PC-9 (cell line): ENCODE measurements at places on chromosomes 2 and 18. TPM values are rescaled to one million over a fixed set of nuclear protein-coding genes. Genes with fewer than 3 reads are reported as not detected.

Gene LHCGR
- total RNA-seq: not detected in 2 replicates

Gene ANKRD30B
- not detected in 2 replicates for total RNA-seq

Gene PROKR1
- not detected in 2 replicates for total RNA-seq

Gene DLX2
- 0.65 and 0.76 TPM in 2 replicates for total RNA-seq

Gene SCN3A
- total RNA-seq: not detected in 2 replicates

Gene GBX2
- total RNA-seq: not detected in 2 replicates

Gene ALPG
- 0.76 and 1.2 TPM in 2 replicates for total RNA-seq

Gene RAPGEF4
- 0.53 TPM in 1 of 2 replicates, not detected in the other for total RNA-seq

Gene SERPINB12
- not detected in 2 replicates for total RNA-seq

Gene GALNT13
- 3.6 and 4.0 TPM in 2 replicates for total RNA-seq

Gene SCLY
- total RNA-seq: 33.9 and 40.0 TPM in 2 replicates

Gene LYPD1
- 5.1 and 10.3 TPM in 2 replicates for total RNA-seq

Gene DPP4
- 0.35 and 0.48 TPM in 2 replicates for total RNA-seq

Gene SLC35F6
- 28.0 and 39.1 TPM in 2 replicates for total RNA-seq

Gene SLC4A3
- 7.3 and 9.0 TPM in 2 replicates for total RNA-seq

Gene GLS
- total RNA-seq: 66.4 and 68.5 TPM in 2 replicates

Gene ARMC9
- 23.4 and 29.7 TPM in 2 replicates for total RNA-seq

Gene MTERF4
- total RNA-seq: 38.6 and 42.8 TPM in 2 replicates

Gene REEP1
- 0.25 and 0.31 TPM in 2 replicates for total RNA-seq

- no peak for DNase-seq
These were observed 36.2 kb upstream of the DNMT3A start for GRCh38 chr2:25377822-25378421.

DNA sequence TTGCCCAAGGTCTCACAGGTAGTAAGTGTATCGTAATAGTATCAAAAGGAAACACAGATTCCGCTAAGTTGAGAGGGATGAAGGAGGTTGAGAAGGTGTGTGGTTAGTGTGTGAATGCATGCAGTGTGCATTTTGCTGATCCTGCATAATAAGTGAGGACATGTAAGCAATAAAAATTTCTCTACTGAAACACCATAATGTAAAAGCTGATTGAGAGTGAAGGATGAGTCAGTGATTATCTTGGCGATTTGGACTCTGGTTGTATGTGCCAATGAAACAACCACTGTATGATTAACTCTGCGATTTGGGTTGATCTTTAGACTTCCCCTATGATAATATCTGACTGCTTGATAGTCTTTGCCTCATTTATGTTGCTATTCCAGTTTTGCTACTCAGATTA is 16.7 kb upstream of the ADGRF3 start:
- DNase-seq: no peak

GRCh38 chr2:17413036-17413435 is 105.2 kb downstream of the RAD51AP2 start:
- no peak for DNase-seq

GRCh38 chr2:179443180-179443579 is 178.5 kb upstream of the SESTD1 start:
- DNase-seq: no peak

GRCh38 chr2:62334440-62335058 is 138.6 kb downstream of the B3GNT2 start:
- no peak for DNase-seq

DNA sequence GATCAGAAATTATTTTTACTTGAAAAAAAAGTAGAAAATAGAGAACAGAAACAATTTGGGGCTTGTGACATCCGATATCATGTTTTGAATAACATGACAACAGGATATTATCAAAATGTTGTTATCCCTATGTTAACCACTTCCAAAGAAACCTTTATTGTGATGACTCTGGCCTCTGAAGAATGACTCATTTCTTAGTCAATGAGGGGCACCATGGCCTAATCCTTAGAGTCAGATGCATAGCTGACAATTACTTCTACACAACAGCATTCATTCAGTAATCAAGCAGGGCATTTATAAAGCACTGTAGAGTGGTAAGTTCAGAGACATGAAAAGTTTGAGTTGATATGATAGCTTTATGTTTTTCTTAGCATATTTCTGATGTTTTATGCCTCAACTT is 703.0 kb downstream of the RNF144A start:
- DNase-seq: no peak

DNA sequence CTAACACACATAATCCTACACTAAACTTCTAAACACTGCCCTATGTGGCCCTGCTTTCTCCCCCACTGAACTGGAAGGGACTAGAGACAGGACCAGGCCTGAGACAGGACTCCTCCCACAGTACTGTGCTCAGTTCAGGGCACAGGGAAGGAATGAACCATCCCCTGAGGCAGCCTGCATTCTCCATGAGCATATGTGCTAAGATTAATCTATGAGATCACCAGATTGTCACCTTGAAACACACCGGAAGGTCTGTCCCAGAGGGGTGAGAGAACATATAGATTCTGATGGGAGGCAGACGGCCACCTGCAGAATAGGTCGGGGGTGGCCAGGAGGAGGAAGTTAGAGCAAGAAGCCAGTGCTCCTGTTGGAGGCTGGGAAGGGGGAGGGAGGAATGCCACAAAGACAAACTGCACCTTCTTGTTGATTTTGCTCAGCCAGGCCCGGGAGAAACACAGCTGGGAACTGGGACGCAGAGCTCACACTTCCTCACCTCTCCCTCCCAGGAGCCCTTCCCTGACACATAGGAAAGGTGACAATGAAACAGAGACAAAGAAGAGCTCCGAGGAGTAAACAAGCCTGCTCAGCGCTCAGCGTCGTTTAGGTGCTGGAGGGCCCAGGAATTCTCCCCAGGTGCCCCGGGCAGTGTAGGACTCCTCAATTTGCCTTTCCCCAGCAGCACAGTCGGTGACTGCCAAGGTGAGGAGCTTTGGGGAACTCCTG is 52.1 kb downstream of the ZBTB7C start:
- peak; percentile 8 for DNase-seq

GRCh38 chr2:206000776-206001175 is 85.2 kb downstream of the INO80D start:
- DNase-seq: no peak

DNA sequence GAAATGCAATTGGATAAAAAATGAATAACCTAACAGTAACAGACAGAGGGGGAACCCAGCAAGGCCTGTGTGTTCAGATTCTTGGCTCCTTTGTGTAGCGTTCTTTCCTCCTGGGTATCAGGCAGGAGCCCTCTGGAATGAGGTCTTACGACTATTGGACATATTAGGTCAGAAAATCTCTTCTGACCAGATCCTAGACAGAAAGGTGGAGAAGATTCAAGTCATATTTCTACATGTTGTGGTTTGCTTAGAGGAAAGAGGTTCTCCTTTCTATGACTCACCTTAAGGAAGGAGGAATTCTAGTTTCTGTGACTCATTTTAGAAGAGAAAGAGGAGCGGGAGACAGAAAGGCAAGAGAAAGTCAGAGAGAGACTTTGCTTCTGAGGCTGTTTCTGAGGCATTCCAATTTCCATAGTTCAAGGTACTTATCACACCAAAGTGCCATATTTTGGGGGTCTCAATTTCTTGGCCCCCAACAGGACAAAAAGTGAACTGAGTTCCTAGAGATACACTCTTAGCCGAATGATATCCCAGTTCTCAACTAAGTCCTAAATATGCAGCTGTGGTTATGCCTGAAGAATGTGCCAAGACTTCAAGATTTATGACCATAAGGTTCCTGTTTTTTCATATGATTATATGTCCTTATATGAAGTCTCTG is 618.6 kb downstream of the ZEB2 start:
- peak; percentile 69 for DNase-seq

GRCh38 chr2:168424971-168425370 is 31.1 kb upstream of the CERS6 start:
- DNase-seq: no peak

DNA sequence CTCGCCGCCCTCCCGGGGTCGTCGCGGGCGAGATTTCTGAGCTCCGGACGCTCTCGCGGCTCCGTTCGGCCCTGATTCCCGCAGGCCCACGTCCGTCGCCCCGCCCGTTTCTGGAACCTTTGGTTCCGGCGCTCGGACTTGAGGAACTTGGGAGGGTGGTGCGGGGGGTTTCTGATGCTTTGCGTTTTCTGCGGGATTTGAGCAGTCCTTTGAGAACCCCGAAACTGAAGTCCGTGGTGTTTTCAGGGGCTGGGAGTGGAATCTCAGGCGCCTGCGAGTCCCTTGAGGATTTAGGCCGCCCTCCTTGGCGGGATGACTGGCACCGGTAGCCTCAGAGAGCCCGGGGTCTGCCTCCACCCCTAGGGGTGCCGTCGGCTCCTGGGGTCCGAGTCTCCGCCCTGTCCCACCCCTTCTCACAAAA is 336 bp downstream of the THNSL2 start:
- DNase-seq: no peak

DNA sequence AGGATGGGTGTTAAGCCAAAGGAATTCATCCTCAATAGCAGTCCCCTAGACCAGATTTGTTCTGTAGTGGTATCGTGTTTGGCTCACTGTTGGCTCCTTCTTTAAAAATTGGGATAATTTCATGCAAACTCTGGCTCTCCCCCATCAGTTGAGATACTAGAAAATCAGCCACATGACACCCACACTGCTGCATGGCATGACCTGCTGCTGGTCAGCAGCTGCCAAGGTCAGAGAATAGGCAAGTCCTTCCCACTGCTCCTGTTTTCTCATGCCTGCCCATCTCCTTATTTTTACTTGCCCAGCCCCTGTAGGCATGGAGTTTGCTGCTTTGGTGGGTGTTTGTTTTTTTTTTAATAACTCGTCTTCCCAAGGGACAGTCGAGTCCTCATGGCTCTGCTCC is 1.0 kb upstream of the SNRNP200 start:
- DNase-seq: no peak

- no peak for DNase-seq
These were observed 7.5 kb downstream of the SMCHD1 start for GRCh38 chr18:2662990-2663389.

- peak; percentile 96 for DNase-seq
These were observed 13.7 kb downstream of the HS6ST1 start for GRCh38 chr2:128304715-128305554.

GRCh38 chr18:2920027-2920426 is 73.2 kb downstream of the EMILIN2 start:
- no peak for DNase-seq

DNA sequence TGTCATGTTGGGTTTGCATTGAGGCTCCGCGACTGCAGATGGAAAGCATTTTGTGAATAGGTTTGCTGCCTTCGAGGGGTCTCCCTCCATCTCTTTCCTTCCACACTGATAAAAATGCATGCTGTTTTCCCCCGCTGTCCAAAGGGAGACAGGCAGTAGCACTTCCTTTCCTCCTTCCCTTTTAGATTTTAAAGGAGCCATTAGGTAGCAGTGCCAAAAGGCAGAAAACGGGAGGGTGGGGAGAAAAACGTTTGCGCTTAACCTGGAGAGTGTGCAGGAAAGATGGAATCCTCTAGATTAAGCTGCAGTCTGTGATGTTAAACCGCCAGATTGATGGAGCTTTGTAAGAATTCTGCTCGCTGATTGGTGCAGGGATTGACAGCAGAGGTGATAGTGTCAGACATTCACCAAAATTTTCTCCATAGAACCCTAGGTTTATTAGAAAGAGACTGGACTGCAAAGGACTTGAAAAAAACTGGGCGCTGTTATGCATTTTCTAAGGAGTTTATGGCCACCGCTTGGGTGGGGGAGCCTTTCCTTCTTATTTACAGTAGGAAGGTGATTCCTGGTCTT is 688 bp downstream of the MAPRE2 start:
- no peak for DNase-seq

DNA sequence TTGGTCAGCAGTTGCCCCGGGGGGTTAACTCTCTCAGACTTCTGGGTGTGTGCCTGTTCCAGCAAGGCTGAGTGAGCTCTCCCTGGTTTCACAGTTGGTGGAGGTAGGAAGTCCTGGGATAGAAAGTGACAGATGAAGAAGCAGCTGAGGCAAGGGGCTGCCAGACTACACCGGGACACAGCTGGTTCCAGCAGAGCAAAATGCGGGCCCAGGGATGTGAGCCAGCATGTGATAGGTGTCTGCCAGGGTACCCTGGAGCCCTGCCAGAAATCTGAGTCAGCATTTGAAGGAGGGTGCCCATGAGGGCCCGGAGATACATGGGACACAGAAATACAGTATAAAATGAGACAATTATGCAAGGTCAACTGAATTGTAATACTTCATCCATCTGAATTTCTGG is 79.3 kb upstream of the LGALSL start:
- DNase-seq: no peak

DNA sequence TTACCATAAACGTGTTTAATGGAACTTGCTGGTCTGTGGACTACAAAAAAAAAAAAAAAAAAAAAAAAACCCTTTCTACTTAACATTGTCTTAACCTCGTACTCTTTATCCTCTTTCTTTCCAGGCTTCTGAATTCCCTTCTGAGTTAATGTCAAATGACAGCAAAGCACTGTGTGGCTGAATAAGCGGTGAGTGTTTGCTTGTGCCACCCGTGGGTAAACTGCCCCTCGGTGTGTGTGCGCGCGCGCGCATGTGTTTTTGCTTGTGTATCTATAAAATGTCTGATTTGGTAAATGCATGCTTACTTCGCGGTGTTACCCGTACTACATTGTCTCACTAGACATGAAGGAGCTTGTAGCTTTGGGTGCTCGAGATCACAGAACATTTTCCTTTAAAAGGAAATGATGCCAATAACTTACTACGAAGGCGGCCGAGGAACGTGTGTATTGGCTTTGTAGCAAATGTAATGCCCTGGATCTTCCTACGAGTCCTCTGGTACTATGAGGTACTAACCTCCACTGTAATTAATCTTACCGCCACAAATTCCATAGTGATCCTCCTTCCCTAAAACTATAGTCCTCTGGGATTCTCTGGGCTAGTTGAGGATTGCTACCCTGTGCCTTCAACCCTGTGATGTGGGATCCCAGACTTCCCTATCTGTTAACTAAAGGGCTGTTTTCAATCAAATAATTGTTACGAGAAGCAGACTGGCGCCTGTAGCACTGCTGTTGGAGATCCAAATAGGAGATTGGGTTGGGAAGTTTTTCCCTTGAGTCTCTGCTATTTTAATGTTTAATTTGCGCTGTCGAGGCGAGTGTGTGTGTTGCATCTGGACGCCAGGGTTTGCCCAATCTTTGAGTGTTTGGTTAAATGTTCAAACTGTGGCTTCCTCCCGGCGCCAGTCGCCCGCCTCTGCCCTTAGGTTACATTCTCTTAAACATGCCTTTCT is 1.1 kb downstream of the ID2 start:
- no peak for DNase-seq

DNA sequence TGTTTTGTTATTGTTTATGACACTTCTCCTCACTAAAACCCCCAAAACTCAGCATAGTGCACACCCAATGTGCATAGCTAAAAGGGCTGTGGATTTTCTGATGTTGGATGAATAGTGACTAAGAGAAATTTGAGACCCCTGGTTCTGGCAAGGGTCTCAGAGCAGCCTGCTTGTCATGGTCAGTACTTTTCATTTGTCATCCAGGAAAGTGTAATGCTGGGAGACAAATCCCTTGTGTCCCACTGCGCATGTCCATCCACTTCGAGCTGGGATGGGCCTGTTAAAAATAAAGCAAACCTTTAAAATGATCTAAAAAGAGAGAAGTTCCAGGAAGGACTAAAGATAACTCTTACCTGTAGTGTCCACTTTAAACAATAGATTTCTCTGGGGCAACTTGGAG is 46.9 kb upstream of the LYPD1 start:
- no peak for DNase-seq

GRCh38 chr18:12839057-12839525 is 44.9 kb downstream of the PTPN2 start:
- no peak for DNase-seq

- DNase-seq: no peak
These were observed 374.7 kb downstream of the LNPK start for GRCh38 chr2:175627405-175627804.
